ENCODE measurements at places on chromosomes 3 and 15. TPM values are rescaled to one million over a fixed set of nuclear protein-coding genes. Genes with fewer than 3 reads are reported as not detected.

DNA sequence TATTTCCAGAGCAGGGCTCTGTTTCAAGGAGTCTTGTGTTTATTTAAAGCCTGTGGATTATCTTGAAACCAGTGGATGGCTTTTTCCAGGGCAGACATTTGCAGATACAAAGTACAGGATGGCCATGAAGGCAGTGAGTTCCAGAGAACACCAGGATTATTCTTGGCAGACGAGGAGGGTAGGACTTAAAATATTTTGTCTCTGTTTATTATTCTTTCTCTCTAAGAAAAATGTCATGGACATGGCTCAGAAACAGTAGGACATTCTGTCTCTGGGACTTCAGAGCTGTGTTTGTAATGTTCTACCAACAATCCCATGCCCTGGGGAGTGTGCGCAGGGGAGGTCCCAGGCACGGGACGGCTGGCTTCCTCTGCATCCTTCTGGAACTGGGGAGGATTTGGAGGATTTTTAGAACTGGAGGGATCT is 125.9 kb downstream of the ATP10A start:
- H3K4me1 ChIP-seq, result peaks cover 22% of the 10 kb centered on the region
- no peaks in the 10 kb centered on the region for H3K27me3 ChIP-seq
- 0 out of 2 replicates have a peak, but pooled peaks cover 6% of the 10 kb centered on the region for H3K36me3 ChIP-seq
- H3K4me3 ChIP-seq, result no peak overlapping the region
- DNase-seq, result peak; percentile 15

DNA sequence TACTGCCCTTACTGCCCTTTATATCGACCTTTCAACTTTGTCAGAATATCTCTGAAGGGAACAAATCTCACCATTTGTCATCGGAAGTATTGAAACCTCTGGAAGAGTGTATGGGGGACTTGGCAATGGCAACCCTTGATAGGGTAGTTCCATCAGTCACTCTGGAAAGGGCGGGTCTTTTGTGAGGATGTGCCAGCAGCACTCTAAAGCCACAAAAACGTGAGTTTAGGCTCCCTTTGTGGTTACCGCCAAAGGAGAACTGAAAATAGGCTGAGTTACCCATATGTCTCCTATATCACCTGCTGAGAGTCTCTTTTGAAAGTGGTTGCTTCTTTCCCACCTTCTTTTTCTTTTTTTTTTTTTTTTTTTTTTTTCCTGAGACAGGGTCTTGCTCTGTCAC is 296.8 kb upstream of the CHRM5 start:
- no peak overlapping the region for H3K27ac ChIP-seq
- DNase-seq, result no peak
- no peaks in the 10 kb centered on the region for H3K36me3 ChIP-seq
- no peaks in the 10 kb centered on the region for H3K4me1 ChIP-seq
- H3K4me3 ChIP-seq, result no peak overlapping the region
- peaks cover 50% of the 10 kb centered on the region for H3K27me3 ChIP-seq

KIF23 gene
- total RNA-seq, result 29.3 TPM

GRCh38 chr3:184117636-184118035 is 17.5 kb upstream of the EIF2B5 start:
- no peak overlapping the region for H3K27ac ChIP-seq
- H3K4me1 ChIP-seq, result no peaks in the 10 kb centered on the region
- no peak for DNase-seq
- H3K4me3 ChIP-seq, result no peak overlapping the region
- no peaks in the 10 kb centered on the region for H3K36me3 ChIP-seq

DNA sequence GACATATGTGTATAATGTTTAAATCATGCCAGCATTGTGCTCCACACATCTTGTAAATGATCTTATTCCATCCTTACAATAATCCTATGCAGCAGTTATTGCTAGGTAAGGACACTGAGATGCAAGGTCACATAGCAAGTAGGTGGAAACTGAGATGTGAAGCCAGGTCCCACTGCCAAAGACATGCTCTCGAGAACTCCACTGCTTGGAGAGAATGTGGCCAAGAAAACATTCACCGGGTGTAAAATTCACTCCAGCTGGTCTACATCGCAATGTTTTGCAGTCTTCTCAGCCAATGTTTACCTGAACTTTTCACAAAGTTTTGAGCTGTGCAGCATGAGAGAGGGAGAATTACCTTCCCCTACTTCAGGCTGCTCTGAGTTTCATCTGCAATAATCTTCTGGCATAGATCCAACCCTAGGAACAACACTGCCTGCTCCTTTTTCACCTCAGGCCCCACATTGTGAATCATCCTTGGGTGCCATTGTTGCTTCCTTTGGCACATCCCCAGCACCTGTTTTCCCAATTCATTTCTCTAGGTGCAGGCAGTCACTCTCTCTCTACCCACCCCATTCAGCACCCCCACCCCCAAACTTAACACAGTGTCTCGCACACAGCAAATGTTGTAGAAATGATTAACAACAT is 53.5 kb upstream of the PRTG start:
- no peaks in the 10 kb centered on the region for H3K27me3 ChIP-seq
- DNase-seq, result peak; percentile 33
- no peaks in the 10 kb centered on the region for H3K36me3 ChIP-seq
- H3K27ac ChIP-seq, result no peak overlapping the region
- no peak overlapping the region for H3K4me3 ChIP-seq

ZNF80 gene
- not detected for total RNA-seq
